ENCODE measurements at places on chromosomes 3 and 15.

GRCh38 chr3:72401005-72401545, 447.2 kb downstream of the SHQ1 start:
- H3K4me3 ChIP-seq = no peak overlapping the region

- DNase-seq = no peak
- no peaks in the 10 kb centered on the region for H3K36me3 ChIP-seq
- H3K27ac ChIP-seq = no peak overlapping the region
These were observed 139.1 kb upstream of the BNIP2 start for GRCh38 chr15:59828263-59828662.

- peaks cover 46% of the 10 kb centered on the region for H3K4me1 ChIP-seq
- peaks cover 5% of the 10 kb centered on the region for H3K36me3 ChIP-seq
- H3K27ac ChIP-seq = peak overlapping the region; percentile 1
- H3K4me3 ChIP-seq = no peak overlapping the region
- no peak for DNase-seq
- peaks cover 2% of the 10 kb centered on the region for H3K27me3 ChIP-seq
These were observed 7.2 kb downstream of the APBA2 start for GRCh38 chr15:28892789-28893610.

DNA sequence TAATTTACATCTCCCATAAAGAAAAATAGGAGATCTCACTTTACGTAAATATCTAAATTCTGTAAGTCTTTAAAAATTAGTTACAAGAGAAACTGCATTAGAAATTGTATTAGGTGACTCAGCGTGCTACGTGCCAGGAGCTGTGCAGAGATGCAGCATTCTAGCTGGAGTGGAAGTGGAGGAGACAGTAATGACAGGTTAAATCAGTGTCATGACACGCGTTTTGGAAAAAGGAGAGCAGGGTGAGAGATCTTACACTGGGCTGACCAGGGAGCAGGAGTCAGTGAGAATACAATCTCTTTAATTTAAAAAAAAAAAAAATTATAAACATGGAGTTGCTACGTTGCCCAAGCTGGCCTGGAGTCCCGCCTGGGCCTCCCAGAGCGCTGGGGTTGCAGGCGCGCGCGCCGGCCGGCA, 635 bp downstream of the TUBGCP5 start:
- DNase-seq = no peak
- H3K4me1 ChIP-seq = peaks cover 23% of the 10 kb centered on the region

DNA sequence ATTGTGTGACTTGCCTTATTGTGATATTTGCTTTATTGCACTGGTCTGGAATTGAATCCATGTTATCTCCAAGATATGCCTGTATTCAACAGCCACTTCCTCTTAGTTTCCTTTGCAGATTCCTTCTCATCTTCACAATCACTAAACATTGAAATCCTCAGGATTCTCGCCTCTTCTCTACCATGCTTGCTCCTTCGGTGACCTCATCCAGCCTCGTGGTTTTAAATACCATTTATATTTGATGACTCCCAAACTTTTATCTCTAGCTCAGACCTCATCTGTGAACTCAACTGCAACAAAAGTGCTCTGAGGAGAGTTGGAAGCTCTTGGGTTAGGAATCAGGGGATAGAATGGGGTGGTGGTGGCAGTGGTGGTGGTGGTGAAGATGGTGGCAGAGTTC, 19.9 kb downstream of the POLR2M start:
- H3K4me1 ChIP-seq = no peaks in the 10 kb centered on the region
- H3K36me3 ChIP-seq = peaks cover 5% of the 10 kb centered on the region
- no peaks in the 10 kb centered on the region for H3K27me3 ChIP-seq
- H3K4me3 ChIP-seq = no peak overlapping the region

DNA sequence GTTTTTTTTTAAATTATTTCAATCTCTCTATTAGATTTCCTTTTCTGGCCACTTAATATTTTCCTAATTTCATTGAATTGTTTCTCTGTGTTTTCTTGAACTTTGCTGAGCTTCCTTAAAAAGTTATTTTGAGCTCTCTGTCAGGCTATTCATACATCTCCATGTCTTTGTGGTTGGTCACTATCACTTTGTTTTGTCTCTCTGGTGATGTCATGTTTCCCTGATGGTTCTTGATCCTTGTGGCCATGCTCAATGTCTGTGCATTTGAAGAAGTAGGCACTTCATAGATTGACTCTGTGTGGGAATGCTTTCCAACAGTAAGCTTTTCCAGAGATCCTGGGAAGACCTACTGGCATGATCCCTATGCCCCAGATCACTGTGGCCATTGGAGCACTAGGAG, 18.6 kb downstream of the CD200R1 start:
- H3K4me3 ChIP-seq = no peak overlapping the region
- DNase-seq = no peak
- peaks cover 14% of the 10 kb centered on the region for H3K4me1 ChIP-seq
- no peak overlapping the region for H3K27ac ChIP-seq
- no peaks in the 10 kb centered on the region for H3K27me3 ChIP-seq

DNA sequence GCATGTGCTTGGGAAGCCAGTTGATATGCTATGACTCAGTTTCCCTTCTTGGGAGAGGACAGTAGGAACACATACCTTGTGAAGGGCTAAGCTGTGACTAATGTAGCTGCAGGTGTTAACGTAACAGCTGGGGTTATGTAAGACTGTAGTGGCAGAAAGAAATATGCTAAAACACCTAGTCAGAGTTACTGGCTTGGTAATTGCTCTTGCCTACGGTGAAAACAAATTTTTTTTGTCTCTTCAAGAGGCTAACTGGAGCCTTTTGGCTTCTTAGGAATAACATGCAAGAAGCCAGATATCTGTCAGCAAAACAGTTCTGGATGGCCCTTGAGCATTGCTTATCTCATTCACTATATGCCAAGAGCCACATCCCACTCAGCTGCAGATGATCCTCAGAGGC, 1.4 kb downstream of the MAPKBP1 start:
- no peak for DNase-seq
- H3K27ac ChIP-seq = peak overlapping the region; percentile 93
- peak overlapping the region; percentile 90 for H3K4me3 ChIP-seq
- peaks cover 74% of the 10 kb centered on the region for H3K4me1 ChIP-seq
- no peaks in the 10 kb centered on the region for H3K27me3 ChIP-seq

- H3K4me1 ChIP-seq = peaks cover 17% of the 10 kb centered on the region
- no peak for DNase-seq
- no peak overlapping the region for H3K4me3 ChIP-seq
These were observed 119.1 kb downstream of the TCF12 start for GRCh38 chr15:57037548-57037947.

DNA sequence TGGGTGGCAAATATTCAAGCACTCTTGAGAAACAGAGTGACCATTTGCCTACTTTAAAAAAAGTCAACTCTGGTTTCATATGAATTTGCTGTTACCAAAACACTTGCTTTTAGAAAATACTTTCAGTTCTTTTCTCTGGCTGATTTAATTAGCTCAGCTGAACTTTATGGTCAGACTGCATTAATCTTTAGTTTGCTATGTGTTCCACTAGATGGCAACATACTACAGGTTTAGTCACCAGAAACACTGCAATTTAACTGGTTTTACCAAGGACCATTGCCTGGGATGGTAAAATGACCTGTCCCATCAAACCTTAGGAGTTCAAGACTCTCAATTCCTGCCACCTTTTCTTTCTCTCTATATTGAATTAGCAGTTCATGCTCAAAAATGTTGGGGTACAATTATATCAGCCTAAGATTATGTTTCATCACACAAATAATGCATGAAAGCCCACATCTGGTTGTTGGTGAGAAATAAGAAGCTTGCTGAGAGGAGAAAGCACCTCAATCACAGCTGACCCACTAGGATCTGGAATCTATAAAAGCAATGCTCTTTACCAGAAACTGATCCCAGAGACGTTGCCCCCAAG, 14.2 kb downstream of the EIF4E3 start:
- no peak overlapping the region for H3K4me3 ChIP-seq
- no peaks in the 10 kb centered on the region for H3K27me3 ChIP-seq
- peak overlapping the region; percentile 66 for H3K27ac ChIP-seq
- no peak for DNase-seq

DNA sequence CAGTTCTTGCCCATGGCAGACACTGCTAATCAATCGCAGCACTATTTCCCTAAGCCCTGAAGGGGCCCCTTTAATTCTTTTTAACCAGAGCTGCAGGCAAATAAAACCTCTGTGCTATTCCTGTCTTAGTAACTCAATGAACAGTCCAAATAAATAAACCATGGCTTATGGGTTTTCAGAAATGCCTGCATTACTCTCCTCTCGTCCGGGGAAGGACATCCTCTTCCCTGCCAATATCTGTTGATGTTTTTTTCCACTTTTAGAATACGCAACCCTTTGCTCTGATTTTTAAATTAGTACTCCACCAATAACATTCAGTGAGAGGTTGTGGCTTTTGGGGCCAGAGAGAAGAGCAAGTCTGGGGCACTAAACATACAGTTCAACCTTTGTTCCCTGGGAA, 35.2 kb upstream of the PRICKLE2 start:
- no peak overlapping the region for H3K27ac ChIP-seq
- H3K4me1 ChIP-seq = no peaks in the 10 kb centered on the region
- H3K27me3 ChIP-seq = peaks cover 6% of the 10 kb centered on the region
- no peak for DNase-seq

DNA sequence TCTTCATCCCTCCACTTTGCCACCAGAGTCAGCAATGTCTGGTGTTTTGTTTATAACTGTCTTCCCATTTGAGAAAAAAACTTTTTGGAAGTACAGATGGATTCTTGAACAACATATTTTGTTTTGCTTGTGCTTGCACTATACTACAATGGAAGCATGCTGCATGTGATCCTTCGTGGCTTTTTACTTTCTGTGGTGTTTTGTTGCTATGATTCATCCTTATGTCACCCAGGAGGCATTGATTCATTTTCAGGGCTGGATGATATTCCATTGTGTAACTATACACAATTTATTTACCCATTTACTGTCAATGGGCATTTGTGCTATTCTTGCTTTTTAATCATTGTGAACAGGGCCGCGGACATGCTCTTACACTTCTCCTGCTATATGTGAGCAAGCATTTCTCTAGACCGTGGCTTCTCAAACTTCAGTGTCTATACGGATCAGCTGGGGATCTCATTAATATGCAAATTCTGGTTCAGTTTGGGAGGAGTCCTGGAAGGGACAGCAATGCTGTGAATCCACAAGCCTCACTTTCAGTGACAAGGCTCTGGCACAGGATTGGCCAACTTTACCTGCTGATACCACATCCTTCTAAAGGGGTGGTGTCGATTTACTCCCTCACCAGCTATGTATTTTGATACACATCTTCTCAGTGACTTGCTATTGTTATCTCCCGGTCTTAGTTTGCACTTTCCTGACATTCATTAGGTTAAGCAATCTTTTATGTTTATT, 65.9 kb downstream of the POLR2M start:
- H3K27ac ChIP-seq = no peak overlapping the region
- peaks cover 2% of the 10 kb centered on the region for H3K27me3 ChIP-seq
- no peak overlapping the region for H3K4me3 ChIP-seq
- no peak for DNase-seq
- H3K36me3 ChIP-seq = peaks cover 1% of the 10 kb centered on the region

DNA sequence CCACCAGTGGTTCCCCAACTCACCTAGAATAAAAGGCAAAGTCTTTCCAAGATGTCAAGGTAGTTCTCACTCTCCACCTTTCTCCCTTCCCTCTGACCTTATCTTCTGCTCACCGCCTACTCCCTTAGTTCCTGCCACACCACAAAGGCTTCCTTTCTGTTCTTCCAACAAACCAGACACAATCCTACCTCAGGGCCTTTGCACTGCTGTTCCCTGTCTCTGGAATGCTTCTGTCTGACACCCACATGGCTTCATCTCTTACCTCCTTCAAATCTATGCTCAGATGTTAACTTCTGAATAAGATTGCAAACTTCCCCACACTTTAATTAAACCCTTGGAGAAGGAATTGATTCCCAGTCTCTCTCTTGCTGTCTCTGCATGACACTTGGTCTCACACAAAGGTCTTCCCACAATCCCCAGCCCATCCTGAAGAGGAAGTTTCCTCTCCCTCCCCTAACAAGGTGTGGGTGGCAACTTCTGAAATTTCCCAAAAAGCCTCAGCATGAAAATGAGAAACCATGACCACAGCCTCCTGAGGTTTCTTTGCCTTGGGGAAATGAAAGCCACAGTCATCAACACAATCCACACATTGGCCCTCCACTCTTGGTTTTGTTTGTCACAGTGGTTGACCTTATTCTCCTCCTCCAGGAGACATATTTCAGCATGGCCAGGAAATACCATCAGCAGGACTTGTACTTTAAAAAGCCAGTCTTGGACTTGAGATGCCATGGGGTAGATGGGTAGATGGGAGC, 3.0 kb upstream of the RYK start:
- no peak overlapping the region for H3K4me3 ChIP-seq
- H3K27me3 ChIP-seq = peaks cover 39% of the 10 kb centered on the region
- no peak for DNase-seq
- peaks cover 23% of the 10 kb centered on the region for H3K4me1 ChIP-seq
- peaks cover 2% of the 10 kb centered on the region for H3K36me3 ChIP-seq

- no peak overlapping the region for H3K27ac ChIP-seq
- H3K4me3 ChIP-seq = no peak overlapping the region
- no peak for DNase-seq
- no peaks in the 10 kb centered on the region for H3K36me3 ChIP-seq
- H3K27me3 ChIP-seq = no peaks in the 10 kb centered on the region
These were observed 64.5 kb upstream of the TP63 start for GRCh38 chr3:189566550-189567130.

- H3K27me3 ChIP-seq = no peaks in the 10 kb centered on the region
- no peak for DNase-seq
- H3K4me3 ChIP-seq = no peak overlapping the region
- no peaks in the 10 kb centered on the region for H3K36me3 ChIP-seq
- H3K4me1 ChIP-seq = no peaks in the 10 kb centered on the region
These were observed 412.8 kb upstream of the WNT5A start for GRCh38 chr3:55899887-55900286.

DNA sequence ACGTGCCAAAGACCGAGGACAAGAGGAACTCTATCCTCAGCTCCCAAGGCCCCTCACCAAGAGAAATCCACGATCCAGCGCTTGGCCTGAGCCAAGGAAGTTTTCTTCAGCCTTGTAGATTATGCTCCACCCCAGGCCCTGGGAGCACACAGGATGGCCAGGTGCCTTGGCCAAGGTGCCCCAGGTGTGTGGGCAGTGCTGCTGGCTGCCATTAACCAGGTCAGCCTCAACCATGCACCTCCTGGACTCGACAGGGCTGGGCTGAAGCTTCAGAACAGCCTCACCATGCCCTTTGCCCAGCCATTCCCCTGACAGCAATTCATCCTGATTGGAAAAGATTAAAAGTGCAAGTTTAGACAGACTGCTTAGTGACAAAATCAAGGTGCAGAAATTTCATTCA, 10.9 kb upstream of the MESP1 start:
- H3K27ac ChIP-seq = no peak overlapping the region
- H3K4me1 ChIP-seq = peaks cover 5% of the 10 kb centered on the region
- no peaks in the 10 kb centered on the region for H3K36me3 ChIP-seq
- DNase-seq = no peak
- H3K27me3 ChIP-seq = peaks cover 3% of the 10 kb centered on the region

GRCh38 chr3:78728406-78729145, 1039.2 kb downstream of the ROBO1 start:
- H3K4me3 ChIP-seq = no peak overlapping the region
- H3K4me1 ChIP-seq = no peaks in the 10 kb centered on the region
- no peak for DNase-seq
- H3K27ac ChIP-seq = no peak overlapping the region

- DNase-seq = peak; percentile 34
- peak overlapping the region; percentile 87 for H3K27ac ChIP-seq
- H3K36me3 ChIP-seq = peaks cover 11% of the 10 kb centered on the region
- peak overlapping the region; percentile 47 for H3K4me3 ChIP-seq
- no peaks in the 10 kb centered on the region for H3K27me3 ChIP-seq
These were observed 7.8 kb upstream of the GPR171 start for GRCh38 chr3:151210676-151211381.

- peaks cover 31% of the 10 kb centered on the region for H3K4me1 ChIP-seq
- no peaks in the 10 kb centered on the region for H3K27me3 ChIP-seq
- DNase-seq = no peak
- H3K36me3 ChIP-seq = peaks cover 74% of the 10 kb centered on the region
- no peak overlapping the region for H3K27ac ChIP-seq
- no peak overlapping the region for H3K4me3 ChIP-seq
These were observed 16.1 kb downstream of the PDCD10 start for GRCh38 chr3:167718582-167718981.

Measured in activated CD4-positive, alpha-beta T cell treated with anti-CD3 and anti-CD28 coated beads, Interleukin-2, amount 10 ng/mL, durations not matched to agents 7 days and 5 days (primary cell).